ENCODE measurements at places on chromosomes 3 and 15. TPM values are rescaled to one million over a fixed set of nuclear protein-coding genes. Genes with fewer than 3 reads are reported as not detected.
A peak's percentile ranks its signal among the peaks of the same experiment; 100 is the strongest.

DNA sequence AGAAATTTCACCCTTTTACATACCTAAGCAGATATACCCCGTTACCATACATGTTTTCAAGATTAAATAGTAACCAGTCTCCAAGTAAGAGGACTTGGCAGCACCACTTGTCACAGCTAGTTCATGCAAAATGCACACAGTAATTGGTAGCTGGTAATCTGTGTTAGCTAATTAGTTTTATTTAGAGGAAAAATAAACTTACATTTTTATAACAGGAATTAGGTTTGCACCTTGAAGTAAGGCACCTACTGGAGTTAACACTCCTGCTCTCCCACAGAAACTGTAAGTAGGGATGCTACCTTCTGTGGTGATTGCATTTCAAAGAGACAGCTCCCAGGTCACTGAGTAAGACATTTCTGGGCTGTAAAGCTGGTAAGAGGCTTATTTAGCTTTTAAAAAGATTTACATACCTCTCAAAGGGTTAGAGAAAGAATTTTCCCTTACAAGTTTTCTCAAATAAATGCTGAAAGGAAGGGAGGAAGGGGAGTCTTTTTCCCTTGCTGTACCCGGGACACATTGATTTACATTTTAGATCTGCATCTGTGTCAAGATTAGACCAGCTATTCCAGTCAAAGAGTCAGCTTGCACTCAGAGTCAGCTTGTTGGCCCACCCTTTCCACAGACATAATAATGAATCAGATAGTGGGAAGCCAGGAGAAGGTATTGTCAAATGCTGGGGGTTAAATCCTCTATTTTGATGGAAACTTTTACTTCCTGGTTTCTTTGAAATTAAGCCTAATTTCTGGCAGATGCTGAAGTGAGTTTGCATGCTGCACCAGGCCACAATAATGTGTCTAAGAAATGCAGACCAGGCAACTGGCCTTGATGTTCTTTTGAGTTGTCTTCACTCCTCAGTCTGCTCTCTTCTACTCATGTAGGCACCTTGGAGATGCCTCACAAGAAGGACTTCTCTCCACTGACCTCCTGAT lies 77.6 kb upstream of the CHD2 start:
- DNase-seq, result no peak

The CACNA2D3 gene
- total RNA-seq, result not detected

The ESYT3 gene
- total RNA-seq, result 0.05 TPM

The ITGA11 gene
- total RNA-seq, result not detected

The STXBP5L gene
- 2.0 TPM for total RNA-seq

GRCh38 chr3:99941211-99941610 lies 123.5 kb downstream of the CMSS1 start:
- DNase-seq, result no peak

The KCNH8 gene
- total RNA-seq, result 0.24 TPM

- no peak for DNase-seq
Measured at GRCh38 chr15:66953523-66954229, 111.7 kb upstream of the SMAD3 start.

DNA sequence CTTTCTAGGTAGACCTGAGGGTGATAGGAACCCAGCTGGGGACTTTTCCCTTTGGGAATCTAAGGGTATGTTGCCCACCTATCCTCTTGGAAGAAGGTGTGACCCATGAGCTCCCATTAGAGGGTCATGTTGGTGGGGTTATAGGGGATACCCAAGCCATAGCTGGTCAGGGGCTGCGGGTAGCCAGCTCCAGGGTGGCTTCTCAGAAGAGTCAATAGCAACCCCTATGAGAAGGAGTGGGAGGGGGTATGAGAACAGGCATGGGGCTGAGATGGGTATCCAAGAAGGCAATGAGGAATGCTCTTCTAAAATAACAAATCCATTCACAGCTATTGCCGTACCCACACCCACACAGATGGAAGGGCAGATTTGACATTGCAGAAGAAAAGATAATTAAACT lies 217.8 kb downstream of the UACA start:
- DNase-seq, result no peak

DNA sequence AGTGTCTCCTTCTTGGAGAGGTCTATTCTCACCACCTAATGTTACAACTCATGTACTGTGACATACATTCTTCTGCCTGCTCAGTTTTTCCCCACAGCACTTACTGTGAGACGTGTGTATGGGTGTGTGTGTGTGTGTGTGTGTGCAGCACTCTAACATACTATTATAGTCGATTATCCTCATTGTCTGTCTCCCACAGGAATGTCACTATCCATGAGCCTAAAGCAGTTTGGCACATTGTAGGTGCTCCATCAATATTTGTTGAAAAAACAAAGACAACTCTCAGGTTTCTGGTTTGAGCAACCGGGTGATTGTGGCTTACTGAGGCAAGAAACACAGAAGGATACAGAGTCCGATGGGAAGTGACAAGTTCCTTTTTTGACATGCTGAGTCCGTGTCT lies 8.6 kb upstream of the ZNF148 start:
- DNase-seq, result no peak

- DNase-seq, result no peak
Measured at GRCh38 chr3:134666466-134666865, 15.6 kb upstream of the KY start.

DNA sequence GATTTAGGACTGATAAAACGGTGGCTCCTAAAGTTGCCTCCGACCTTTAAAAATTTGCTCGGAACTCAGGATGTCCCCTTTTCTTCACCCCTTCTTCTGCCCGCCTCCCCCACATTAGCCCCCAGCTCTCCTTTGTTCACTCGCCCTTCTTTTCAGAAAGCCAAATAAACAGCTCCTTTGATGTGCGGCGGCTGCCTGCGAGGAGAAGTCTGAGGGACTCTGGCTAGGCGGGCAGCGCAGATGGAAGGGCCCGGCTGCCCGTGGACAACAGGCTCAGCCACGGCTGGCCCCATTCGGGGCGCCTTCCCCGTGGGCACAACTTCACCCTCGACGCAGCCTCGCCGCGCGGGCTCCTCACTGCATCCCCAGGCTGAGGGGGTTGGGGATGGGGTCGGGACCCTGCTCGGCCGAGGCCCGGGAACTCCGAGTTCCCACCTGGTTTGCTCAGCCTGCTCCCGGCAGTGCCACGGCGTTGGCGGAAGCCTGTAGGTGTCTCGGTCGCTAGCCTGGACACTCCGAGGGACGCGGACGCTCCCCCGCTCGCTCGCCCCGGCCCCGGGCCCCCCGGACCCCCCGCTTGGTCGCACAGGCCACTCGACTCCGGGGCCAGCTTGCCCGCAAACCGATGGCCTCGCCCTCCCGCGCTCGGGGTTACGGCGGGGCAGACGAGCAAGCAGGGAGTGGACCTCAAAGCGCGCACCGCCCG lies 897 bp upstream of the TLE3 start:
- peak; percentile 37 for DNase-seq

The IL5RA gene
- total RNA-seq, result not detected

GRCh38 chr15:48802867-48803266 lies 8.0 kb downstream of the CEP152 start:
- DNase-seq, result peak; percentile 14

GRCh38 chr3:189673535-189673934 lies 42.3 kb downstream of the TP63 start:
- DNase-seq, result no peak

DNA sequence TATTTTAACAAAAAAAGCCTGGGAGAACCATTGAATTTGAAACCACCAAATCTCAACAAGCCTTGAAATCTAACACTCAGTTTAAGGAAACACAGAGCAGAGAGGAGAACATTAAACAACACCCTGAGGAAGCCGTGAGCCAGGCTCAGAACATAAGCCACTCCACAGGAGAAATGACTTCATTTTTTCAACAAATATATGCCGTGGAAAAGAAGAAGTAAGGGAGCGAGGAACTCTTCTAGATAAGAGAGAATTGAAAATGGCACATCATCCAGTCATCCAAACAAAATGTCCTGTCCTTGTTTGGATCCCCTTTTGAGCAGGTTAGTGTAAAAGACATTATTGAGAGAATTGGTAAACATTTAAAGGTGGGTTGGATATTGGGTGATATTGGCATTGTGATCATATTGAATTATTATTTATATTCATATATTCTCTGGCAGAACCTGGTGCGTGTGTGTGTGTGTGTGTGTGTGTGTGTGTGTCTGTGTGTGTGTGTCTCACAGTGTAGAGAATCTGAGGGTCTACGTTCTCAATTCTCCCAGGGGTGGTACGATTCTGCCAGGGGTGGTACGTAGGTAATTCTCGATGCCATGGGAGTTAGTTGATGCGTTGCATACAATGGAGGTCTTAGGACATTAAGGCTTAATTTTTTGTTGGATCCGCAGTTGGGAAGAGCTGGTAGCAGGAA lies 94.4 kb downstream of the ST6GAL1 start:
- no peak for DNase-seq

DNA sequence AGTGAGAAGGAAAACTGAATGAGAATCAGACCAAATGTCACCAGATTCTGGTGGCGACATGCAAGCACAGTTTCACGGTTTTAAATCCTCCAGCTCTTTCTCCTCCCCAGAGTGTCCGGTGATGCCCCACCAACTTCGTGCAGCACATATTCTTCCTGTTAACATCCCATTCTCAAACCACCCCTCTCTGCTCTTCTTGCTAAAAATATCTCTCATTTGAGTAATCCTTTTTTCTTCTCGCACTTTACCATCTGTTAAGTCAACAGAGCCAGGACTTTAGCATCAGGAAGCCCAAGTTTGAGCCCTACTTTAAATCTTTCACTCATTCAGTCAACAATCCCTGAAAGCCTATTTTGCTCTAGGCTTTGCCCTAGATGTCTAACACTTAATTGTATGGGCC lies 68.2 kb upstream of the VGLL4 start:
- DNase-seq, result no peak

DNA sequence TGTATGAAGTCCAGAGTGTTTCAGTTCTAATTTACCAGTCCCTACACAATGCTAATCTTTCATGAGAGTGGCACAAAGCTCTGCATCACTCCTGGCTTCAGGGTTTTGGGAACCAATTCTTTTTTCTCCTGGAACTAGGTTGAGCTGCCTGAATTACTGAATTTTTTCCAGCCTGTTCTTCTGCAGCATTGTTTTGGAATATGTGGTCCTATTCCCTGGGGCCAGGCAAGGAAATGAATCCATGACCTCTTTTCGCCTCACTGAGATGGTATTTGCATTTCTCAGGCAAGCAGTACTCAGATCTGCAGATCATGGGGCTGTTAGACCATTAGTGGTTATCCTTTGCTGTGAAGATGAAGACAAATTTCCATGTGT lies 25.6 kb upstream of the GPR171 start:
- DNase-seq, result peak; percentile 74

GRCh38 chr3:18937574-18937973 lies 210.7 kb upstream of the KCNH8 start:
- no peak for DNase-seq

DNA sequence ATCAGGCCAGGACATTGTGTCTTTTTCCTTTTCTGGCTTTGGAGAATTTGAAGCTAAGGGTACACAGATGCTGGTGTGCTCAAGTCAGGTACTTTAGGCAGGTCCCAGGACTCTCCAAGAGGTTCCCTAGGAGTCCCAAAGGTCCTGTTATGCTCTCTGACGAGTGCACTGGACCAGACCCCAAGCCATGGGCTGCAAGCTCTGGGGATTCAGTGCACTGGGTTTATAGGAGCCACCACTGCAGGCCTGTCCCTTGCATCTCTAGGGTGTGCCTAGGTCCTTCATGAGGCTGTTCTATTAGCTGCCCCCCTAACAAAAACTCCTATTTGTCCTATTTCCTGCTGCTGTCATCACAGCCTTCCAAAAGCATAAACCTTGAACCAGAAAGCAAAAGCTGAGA lies 31.9 kb upstream of the BFSP2 start:
- no peak for DNase-seq

The GRIP2 gene
- total RNA-seq, result 0.18 TPM

The TM4SF1 gene
- total RNA-seq, result 60.2 TPM

- DNase-seq, result no peak
Measured at GRCh38 chr15:80431635-80432344, 27.6 kb downstream of the ARNT2 start.

GRCh38 chr3:69008980-69009379 lies 4.5 kb downstream of the EOGT start:
- DNase-seq, result peak; percentile 74

DNA sequence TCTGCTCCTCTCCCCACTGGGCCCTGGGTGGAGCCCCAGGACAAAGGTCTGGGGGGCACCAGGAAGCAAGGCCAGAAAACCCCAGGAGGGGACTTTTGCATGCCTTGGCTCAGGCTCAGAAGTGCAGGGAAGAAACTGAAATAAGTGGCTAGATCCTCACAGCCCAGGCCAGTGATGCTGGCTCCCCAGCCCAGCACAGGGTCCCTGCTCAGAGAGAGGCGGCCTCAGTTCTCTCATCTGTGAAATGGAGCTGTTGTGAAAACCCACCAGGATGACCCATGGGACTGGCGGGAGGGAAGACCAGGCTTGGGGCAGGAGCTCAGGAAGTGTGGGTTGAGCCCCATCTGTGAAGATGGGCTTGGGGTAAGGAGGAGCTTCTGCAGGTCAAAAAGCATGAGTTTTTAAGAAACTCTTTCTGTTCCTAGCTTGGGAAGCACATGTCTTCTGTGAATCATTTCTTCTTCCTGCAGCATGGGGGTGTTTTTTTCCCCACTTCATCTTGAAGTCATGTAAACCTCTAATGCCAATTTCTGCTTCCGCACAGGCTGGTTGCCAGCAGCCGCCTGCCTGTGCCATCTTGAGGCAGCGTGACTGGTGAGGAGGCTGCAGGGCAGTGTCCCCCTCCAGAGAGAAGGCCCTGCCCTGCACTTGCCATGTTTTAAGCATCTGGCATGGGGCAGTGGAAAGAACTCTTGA lies 118.6 kb downstream of the SMAD6 start:
- no peak for DNase-seq

GRCh38 chr3:29385046-29385830 lies 104.4 kb downstream of the RBMS3 start:
- DNase-seq, result no peak
